ENCODE measurements at places on chromosomes 5 and 9.

DNA sequence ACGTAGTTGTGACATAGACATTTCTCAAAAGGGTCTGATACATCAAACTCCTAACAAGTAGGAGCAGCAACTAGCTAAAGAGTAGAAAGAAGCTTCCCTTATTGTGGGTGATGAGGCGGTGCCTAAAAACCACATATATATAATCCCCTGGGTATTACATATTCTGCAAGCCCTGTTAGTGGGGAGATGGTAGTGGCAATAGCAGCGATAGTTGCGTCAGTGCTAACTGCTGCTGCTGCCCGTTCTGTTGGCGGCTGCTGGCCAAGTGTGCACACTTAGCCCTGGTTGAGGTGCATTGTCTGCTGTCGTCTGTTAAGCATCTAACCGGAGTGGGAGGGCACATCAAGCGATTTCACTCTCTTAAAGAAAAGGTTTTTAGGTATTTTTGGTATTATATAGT is 35.8 kb downstream of the VLDLR start:
- DNase-seq = peak; percentile 98

DNA sequence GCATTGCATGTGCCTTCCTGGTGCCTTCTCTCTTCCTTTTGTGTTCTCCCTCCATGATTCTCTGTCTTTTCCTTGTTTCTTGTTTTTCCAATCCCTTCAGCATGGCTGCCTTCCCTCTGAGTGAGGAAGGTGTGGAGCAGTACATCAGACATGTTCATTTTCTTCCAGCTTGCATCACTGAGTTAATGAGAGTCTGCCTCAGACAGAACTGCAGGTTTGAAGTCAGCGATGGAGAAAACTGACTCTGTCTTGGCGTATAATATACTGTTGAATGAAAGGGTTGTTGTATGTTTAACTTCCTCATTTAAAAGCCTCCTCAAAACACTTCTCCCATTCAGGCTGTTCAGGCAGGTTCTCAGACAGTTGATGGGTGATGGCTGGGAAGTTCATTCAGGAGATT is 129.3 kb downstream of the KDM4C start:
- no peak for DNase-seq

DNA sequence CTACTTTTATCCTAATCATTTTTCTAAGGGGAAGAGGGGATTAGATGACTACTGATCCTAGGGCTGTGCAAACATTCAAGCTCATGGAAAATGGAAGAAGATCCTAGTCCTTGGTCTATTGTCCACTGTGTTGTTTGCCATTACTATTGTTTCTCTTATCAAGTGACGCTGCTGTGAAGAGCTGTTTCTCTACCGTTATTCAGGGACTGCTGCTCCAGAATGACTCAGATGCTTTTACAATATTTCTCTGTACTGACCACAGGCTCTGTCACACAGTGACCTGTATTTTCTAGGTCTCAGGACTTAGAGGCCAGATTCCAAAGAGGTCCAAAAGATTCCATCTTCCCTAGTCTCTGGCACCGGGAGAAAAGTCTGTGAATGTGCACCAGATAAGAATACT is 159.5 kb upstream of the CHD1 start:
- no peak for DNase-seq

DNA sequence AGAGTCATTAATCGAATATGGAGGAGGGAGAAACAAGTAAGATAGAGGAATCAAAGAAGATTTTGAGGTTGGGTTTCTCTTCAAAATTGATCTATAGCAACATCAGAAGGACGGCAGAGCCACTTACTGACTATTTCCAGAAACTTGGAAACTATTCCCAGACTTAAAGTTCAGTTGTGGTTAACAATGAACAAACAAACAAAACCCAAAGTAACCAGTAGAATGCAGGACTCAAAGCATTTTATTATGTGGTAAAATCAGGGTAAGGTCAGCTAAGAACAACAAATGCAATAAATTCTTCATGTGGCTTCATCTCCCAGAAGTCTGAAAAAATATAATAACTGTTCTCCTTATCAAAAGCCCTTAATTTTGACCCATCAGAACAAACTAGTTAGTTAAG is 54.9 kb upstream of the OSMR start:
- DNase-seq = no peak

DNA sequence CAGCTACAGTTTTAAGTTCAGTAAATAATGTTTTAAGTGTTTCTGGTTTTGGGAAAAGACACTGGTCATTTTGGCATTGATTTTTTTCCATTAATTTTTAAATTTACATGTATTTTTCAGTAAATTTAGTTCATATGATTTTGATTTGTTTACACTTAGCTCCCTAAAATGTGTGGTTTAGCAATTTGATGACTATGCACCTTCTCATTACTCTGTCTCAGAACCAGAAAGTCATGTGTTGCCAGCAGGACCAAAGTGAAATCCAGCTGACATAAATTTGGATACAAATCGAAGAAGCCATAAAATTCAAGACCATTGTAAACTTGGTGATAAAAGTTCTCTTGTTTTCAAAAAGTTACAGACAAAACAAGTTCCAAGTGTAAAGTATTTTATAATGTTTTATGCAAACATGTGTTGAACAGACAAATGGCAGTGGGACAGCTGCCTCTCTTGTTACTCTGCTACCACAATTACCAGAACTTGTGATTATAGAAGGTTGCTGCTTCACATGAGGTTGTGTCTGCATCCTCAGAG is 354.8 kb downstream of the NR2F1-AS1 start:
- DNase-seq = no peak

Data from AML-193 (cell line).